ENCODE measurements at places on chromosomes 5 and 9.

- peak; percentile 53 for DNase-seq
These were observed 545 bp downstream of the HMGCS1 start for GRCh38 chr5:43312699-43313034.

GRCh38 chr9:136602193-136602885, 56.5 kb upstream of the NOTCH1 start:
- no peak for DNase-seq

DNA sequence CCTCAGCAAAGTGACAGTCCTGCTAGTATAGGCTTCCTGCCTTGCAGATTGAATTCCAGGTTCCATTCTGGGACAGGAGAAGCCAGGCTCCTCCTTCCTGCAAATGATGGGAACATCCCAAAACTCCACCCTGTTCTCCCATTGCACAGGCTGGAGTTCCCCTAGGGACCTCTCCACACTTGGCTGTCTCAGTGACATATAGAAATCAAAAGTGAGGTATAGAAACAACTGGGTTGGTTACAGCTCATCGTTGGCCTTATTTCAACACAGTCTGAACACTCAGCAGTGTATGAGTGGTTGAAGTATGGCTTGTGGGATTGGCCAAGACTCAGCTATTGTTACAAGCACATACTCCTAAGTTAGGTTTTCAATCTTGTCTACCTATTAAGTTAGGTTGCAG, 157.8 kb upstream of the FTMT start:
- peak; percentile 1 for DNase-seq

GRCh38 chr5:98933445-98934072, 4.8 kb upstream of the CHD1 start:
- peak; percentile 72 for DNase-seq

DNA sequence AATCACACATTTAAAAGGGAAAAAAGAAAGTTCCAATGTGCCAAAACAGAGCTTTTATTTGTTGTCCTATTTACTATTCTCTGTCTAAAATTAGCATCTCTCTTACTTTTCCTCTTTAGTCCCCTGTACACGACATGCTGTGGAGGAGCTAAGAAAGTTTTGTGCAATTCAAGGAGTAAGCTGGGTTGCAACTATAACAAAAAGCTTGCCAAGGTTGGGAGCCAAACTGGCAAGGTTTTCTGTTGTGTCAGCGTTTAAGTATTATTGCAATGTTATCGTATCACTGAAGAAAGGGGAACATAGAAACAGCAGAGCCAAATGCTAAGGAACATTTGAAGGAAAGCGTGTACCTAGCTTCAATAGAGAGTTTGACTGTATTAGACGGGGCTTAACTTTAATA, 680.8 kb downstream of the CETN3 start:
- DNase-seq, result peak; percentile 7

DNA sequence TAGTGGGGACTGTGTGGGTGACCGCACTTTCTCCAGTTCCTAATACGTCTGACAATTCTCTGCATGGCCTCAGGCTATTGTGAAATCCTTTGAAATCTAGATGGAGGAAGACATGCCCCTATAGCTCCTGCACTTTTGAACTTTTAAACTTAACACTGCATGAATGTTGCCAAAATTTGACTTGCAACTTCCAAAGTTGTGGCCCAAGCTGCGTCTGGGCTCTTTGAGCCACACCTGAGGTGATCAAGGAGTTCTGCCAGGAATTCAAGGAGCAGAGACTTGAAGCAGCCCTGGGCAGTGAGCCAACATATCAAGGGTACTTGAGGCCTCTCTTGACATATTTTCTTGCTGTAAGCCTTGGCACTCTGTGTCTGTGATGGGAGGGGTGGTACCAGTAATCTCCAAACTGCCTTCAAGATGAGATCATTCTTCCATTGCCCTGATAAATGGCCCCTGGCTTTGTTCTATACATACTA, 1336.1 kb upstream of the CDH9 start:
- DNase-seq, result no peak

- DNase-seq, result peak; percentile 49
These were observed 1.1 kb upstream of the JADE2 start for GRCh38 chr5:134524272-134524825.

- peak; percentile 71 for DNase-seq
These were observed 65.4 kb upstream of the TNFSF8 start for GRCh38 chr9:114995681-114996221.

GRCh38 chr5:170268884-170269283, 28.7 kb downstream of the LCP2 start:
- peak; percentile 76 for DNase-seq

GRCh38 chr9:136241542-136241941, 4.1 kb downstream of the QSOX2 start:
- DNase-seq, result no peak

- DNase-seq, result no peak
These were observed 374.2 kb downstream of the EFNA5 start for GRCh38 chr5:107296572-107296971.

Data from suppressor macrophage treated with lipopolysaccharide for 1 hour (primary cell).